ENCODE measurements at places on chromosomes 4 and X. TPM values are rescaled to one million over a fixed set of nuclear protein-coding genes. Genes with fewer than 3 reads are reported as not detected.

Gene TLR10
- polyA plus RNA-seq: 0.41 TPM

DNA sequence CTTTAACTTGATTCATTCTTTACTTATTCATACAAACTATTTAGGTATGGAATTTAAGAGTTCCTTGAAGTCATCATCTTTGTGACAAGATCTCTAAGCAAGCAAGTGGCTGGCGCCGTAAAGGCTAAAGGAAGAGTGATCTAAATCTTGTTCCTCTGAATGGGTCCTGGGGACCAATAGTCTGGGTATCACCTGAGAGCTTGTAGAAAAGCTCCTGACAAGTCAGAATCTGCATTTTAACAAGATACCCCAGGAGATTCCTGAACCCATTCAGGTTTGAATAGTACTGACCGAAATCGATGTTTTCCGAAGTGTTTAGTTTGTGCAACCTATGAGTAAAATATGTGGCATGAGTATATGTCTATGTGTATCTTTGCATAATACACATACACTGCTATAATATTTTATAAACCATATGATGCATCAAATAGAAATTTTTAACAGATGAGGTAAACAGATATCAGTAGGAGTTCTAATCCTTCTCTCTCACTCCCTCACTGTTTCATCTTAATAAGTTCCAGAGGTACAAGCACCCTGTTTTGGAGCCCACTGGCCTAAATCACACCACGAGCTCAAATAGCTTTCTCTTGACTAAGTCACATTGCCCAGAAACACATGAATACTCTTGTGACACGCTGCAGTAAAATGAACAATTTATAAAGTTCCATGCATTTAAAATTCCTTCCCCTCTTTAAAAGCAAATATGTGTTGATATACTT is 170.0 kb downstream of the RELL1 start:
- DNase-seq: no peak

GRCh38 chr4:113899271-113900070 is 80.0 kb downstream of the ARSJ start:
- DNase-seq: no peak

DNA sequence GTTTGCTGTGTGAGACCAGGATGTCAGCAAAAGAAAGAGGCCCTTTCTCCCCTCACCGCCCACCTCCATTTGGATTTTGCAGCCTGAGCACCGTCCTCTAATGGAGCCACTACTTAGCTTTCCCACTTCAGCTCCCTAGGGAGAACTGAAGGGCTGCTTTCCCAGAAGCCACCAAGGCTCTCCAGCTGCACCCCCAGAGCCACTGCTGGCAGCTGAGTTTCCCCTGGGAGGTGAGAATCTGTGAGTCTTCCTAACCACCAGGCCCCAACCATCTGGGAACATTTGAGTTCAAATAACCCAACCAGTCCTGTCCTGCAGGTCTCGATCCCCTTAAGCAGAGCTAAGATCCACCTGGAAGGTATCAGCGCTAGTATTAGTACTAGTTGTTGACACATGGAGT is 173.1 kb upstream of the USP9X start:
- DNase-seq: no peak

DNA sequence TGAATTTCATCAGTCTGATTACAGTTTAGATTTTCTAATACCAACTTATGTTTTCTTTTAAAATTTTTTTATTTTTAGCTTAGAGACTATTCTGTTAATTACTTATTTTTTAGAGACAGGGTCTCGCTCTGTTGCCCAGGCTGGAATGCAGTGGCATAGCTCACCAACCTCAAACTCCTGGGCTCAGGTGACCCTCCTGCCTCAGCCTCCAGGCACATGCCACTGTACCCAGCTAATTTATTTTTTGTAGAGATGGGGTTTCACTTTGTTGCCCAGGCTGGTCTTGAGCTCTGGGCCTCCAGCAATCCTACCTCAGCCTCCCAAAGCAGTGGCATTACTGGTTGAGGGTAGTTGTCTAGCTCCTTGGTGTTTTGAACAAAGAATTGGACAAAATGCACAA is 102.0 kb downstream of the KLHL8 start:
- no peak for DNase-seq

- no peak for DNase-seq
Measured at GRCh38 chr4:5892323-5893003, 423 bp downstream of the CRMP1 start.

Gene HMGB3
- polyA plus RNA-seq: 50.1 TPM

Measured in hindlimb muscle (tissue), 1 donor.